ENCODE measurements at places on chromosomes 7 and 10.

DNA sequence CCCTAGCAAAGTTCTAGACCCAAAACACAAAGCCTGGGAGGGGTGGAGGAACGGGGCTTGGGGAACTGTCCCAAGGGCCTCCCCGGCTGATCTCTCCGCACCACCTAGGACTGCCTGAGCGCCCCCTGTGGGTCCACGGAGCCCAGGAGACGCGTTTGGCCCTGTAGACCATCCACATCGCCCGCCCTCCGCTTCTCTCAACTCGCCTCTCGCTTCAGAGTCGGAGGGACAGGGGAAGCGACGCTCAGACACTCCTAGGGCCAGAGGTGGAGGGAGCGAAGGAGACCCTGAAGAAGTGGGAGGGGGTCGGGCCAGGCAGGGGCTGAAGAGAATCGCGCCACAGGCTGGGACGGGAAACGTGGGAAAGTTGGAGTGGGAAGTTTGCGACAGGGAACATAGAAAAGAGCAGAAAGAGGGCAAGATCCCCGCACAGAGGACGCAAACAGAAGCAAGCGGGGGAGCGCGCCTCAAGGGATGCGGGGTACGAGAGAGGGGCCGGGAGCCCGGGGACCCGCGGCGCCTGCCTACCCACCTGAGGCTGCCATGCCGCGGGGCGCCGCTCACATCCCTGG, 378 bp downstream of the PIK3AP1 start:
- peak; percentile 25 for DNase-seq

DNA sequence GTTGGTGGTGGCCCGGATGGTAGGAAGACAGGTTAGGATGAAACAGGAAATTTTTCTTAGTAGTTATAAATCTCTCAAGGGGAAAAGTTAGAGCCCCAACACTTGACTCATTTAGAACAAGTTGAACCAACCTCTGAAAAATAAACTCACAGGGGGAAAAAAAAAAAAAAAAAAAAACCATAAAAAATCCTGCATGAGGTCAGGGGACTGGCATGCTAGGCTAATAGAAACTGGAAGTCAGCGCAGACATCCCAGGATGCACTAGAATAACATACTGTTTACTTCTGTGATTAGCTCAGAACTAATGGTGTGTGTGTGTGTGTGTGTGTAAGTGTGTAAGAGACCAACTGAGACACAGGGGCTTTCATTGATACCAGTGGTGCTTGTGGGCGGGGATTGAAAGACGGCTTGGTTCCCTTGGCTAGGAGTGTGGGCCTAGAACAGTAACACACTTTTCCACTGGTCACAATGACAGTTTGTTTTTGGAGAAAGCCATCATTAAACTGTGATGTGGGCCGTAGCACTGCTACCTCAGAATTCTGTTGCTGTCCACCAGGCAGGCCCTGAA, 491.6 kb upstream of the GALNT17 start:
- DNase-seq, result no peak

DNA sequence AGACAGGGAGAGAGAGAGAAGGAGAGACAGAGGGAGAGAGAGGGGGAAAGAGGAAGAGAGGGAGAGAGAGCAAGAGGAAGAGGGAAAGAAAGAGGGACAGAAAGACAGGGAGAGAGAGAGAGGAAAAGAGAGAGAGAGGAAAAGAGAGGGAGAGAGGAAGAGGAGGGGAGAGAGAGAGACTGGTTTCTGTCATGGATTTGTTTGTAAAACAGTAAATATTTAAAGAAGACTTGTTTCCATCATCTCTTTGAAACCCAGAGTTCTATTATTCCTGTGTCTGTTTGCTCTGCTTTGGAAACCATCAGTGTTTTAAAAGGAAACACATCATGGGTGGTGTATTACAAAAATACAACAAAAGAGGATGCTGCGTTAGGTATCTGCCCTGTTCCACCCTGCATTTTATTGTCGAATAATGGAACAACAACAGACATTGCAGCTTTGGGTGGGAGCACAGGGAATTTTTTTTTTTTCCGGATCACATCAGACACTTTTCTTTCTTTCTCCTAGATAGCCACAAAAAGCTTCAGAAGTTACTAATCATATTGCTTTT, 150.7 kb upstream of the RSU1 start:
- DNase-seq, result no peak

- no peak for DNase-seq
Measured at GRCh38 chr10:114881417-114881816, 56.6 kb upstream of the TRUB1 start.

DNA sequence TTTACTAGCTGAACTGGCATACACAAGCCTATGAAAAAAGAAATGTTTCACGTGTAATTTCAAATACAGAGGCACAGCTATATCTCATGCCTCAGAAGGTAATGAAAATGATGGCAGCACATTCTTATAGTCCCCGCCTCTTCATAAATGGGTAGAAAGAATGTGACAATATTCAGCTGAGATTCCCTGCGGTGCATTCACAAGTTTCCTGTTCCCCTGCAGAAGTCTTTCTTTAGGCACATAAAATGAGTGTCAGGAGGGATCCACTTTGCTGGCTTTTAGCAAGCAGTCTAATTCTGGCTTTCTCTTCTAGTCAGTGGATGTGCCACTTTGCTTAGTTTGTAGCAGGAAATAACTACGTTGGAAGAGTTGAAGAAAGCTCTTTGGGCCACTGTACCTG, 56.1 kb downstream of the DGKB start:
- no peak for DNase-seq

GRCh38 chr10:102523250-102524029, 19.7 kb downstream of the SUFU start:
- no peak for DNase-seq

GRCh38 chr10:132527339-132528063, 10.1 kb upstream of the INPP5A start:
- no peak for DNase-seq

GRCh38 chr10:9885761-9886160, 1131.9 kb upstream of the CELF2 start:
- DNase-seq, result no peak

DNA sequence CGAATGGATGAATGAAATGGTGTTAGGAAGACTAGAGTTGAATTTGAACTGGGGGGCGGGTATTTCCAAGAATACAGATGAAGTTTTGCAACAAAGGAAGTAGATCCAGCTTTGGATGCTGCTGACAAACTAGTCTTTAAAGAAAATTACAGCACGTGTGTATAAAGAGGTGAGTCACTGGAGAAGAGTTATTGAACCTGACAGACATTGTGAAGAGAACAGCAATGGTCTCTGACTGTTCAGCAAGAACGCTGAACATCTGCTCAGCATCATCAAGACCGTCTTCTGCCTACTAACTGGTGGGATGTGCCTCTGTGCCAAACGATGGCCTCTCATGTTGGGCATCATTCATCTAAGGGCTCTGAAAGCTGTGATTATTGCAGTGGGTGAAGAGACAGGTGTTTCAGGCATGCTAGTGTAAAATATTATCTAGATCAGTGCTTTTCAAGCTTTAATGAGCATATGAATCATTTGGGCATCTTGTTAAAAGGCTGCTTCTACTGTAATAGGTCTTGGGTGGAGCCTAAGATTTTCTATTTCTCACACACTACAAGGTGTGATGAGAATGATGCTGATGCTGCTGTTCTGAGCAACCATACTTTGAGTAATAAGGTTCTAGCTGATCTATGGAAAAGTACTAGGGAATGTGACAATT, 291.3 kb downstream of the PTEN start:
- no peak for DNase-seq

GRCh38 chr10:90847436-90847835, 10.4 kb downstream of the HTR7 start:
- no peak for DNase-seq

DNA sequence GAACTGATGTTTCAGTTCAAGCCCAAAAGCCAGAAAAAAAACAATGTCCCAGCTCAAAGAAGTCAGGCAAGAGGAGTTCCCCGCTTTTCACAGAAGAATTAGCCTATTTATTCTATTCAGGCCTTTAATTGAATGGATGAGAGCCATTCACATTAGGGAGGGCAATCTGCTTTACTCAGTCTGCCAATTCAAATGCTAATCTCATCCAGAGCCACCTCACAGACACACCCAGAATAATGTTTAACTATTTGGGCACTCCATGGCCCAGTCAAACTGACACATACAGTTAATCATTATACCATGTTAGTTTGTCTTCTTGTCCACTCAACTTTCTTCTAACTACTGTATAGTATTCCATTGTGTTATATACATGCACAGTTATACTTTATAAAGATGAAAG, 2.6 kb upstream of the NPSR1 start:
- DNase-seq, result no peak

GRCh38 chr7:51007551-51008505, 225.1 kb upstream of the GRB10 start:
- DNase-seq, result no peak

- no peak for DNase-seq
Measured at GRCh38 chr7:105487579-105488571, 34.2 kb downstream of the PUS7 start.

GRCh38 chr10:88116971-88117626, 253.7 kb downstream of the PTEN start:
- DNase-seq, result no peak

GRCh38 chr10:126913316-126913715, 8.1 kb downstream of the DOCK1 start:
- no peak for DNase-seq

DNA sequence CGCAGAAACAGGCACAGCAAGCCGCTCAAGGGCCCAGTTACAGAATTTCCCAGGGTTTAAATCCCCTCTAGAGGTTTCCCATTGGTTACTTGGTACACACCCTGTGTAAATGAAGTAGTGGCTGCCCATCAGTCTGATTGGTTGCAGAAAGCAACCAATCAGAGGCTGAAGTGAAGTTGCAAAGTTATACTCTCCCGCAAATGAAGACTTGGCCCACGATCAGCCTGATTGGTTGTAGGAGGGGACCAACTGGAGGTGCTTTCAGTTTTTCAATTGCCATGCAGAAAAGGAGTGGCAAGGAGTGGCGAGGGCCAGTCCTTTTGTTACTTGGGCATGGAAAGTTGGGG, 909.2 kb upstream of the AUTS2 start:
- no peak for DNase-seq

DNA sequence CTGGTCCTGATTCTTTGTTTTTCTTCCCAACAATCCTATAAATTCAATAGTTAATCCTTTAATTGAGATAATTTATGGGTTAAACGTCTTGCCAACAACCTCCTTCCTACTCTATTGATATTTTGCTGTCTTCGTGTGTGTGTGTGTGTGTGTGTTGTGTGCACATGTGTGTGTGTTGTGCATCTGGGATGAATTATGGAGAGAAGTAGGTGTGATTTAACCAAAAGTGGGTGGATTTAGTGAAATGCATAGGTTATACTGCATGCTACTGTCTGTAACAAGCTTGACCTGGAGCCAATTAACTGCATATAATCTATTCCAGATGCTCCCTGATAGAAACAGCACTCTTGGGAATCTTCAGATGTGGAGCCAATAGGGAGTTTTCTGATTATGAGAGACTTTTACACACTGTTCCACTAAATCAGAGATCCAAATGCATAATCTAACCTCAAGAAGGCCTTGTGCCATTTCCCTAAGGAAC, 61.2 kb downstream of the SEMA3D start:
- DNase-seq, result no peak

DNA sequence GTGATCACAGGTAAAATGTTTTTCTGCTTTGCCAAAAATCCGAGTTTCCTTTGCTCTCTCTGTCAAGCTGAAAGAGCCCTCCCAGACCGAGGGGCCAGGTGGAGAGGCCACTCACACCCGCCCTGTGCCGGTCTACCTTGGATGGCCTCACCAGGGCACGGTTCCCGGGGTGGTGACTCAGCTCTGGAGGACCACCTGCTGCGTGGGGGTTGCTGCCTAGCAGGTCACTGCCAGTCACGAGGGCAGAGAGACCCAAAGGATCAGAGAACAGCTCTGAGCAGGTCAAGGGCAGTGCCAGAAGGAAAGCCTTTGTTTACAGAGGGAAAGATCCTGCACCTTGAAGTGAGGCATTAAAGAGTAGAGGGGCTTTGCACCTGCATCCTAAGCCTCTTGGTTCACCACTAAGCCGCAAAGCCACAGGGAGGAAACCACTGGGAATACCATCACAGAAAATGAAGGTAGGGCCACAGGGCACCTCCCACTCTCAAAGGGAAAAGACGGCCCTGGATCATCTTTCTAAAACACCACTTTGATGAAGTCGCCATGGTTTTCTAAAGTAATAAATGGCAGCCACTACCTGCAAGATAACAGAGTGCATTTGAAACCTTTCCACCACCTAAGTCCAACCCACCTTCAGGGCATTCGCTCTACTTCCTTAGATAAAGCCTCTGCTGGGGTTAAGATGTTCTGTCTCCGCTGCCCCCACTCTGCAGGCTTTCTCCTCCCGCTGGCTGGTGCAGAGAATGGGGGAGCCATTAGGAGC, 160.3 kb upstream of the KLF14 start:
- no peak for DNase-seq

- DNase-seq, result no peak
Measured at GRCh38 chr10:127197154-127197432, 702 bp upstream of the INSYN2A start.

DNA sequence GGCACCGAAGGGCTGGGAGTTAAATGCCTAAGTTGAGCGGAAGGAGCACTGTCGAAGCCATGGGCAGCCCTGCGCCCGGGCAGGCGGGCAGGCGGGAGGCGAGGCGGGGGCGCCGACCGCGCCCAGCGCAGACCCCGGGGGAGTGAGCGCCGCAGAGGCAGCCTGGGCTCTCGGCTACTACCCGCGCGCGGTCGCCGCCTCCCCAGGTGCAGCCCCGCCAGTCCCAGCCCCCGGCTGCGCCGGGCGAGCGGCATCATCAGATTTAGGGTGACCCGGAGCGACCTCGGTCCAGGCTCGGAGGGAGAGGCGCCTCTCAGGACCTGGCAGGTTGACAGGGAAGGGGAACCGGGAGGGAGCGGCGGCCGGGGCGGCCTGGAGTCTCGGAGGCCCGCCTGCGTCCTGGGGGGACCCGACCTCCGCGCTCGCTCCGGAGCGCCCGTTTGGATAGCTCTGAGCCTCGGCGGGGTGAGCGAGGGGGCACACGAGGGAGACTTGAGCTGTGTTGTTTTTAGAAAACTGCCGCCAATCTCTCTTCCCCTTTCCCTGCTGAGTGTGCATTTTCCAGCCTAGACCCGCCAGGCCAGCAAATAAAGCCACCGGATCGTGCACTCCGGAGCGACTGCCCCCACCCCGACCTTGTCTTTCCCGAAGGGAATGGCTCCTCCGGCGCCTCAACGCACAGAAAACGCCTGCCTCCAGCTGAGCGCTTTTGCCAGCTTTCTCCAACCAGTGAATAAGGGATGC, 2.3 kb upstream of the NRP1 start:
- no peak for DNase-seq

DNA sequence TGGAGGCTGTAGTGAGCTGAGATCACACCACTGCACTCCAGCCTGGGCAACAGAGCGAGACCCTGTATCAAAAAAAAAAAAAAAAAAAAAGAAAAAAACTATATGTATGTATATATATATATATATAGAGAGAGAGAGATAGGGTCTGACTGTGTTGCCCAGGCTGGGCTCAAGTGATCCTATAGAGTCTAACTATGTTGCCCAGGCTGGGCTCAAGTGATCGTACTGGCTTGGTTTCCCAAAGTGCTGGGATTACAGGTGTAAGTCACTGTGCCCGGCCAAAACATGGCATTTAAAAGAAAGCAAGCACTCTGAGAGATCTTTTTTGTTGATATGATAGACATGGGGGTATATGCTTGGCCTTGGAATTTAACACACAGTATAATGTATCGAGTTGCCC, 20.0 kb downstream of the CYP17A1 start:
- DNase-seq, result no peak

- DNase-seq, result no peak
Measured at GRCh38 chr7:130481898-130482297, 10.0 kb upstream of the MEST start.

- DNase-seq, result no peak
Measured at GRCh38 chr7:127320974-127321373, 68.2 kb upstream of the GRM8 start.

GRCh38 chr10:71001470-71001869, 113.1 kb upstream of the PCBD1 start:
- DNase-seq, result no peak

GRCh38 chr7:899806-900205, 23.5 kb downstream of the GET4 start:
- no peak for DNase-seq
